ENCODE measurements at places on chromosomes 5 and 9.

DNA sequence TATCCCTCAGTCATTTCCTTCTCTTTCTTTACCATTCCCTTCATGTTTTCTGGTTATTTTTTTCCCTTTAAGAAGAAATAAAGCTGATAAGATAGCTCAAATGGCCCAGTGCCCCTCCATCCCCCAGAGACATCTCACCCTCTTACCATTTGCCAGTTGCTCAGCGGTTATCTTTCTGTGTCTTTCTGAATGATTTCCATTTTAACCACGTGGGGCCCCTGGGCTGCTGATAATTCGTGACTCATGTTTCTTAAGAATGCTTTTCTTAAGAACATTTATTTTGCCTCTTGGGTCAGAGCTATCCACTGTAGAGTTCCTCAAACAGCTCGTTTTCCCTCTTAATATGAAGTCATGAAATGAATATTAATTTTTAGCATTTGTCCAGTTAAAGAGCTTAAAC, 147.8 kb downstream of the MAST4 start:
- no peak for DNase-seq

DNA sequence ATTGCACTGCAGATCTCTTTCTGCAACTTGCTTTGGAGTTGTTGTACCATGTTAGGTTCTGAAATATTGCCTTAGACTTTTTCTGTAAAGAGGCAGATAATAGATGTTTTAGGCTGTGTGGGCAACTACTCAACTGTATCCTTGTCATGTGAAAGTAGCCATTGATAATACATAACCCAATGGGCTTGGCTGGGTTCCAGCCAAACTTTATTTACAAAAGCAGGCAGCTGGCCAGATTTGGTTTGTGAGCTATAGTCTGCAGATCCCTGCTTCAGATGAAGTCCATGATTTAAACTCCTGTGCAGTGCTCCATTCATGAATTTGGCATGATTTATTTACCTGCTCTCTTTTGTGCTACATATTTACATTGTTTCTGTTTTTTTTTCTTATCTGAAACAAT, 300.4 kb downstream of the IRX2 start:
- no peak for DNase-seq

GRCh38 chr5:73709536-73710129, 83.6 kb downstream of the ARHGEF28 start:
- no peak for DNase-seq

DNA sequence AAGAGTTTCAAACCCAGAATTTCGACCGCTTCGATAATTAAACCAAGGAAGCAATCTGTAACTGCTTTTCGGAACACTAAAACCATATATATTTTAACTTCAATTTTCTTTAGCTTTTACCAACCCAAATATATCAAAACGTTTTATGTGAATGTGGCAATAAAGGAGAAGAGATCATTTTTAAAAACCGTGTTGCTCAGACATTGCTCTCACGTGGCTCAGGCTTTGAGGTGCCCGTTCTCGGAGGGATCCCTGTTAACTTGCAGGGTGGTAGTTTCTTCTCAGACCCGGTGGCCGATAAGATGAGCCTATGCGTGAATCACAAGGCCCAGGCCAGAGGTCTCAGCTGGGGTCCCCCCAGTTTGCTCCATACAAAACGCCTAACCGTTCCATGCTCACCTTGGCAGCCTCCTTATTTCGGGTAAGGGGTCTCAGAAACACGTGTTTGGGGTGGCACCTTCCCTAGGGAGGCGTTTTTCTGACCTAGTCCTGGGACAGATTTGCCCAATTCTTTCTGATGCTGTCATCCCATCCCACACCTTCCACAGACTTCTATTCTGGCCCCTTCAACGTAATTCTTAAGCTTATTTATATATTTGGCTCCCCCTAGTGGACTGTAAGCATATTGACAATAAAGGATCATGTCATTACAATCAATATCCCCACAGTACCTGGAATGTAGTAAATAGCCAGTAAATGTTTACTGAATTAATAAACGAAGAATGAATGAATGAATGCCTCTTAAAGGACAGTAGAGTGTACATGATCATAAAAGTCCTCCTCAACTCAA, 48.1 kb downstream of the THBS4 start:
- no peak for DNase-seq

DNA sequence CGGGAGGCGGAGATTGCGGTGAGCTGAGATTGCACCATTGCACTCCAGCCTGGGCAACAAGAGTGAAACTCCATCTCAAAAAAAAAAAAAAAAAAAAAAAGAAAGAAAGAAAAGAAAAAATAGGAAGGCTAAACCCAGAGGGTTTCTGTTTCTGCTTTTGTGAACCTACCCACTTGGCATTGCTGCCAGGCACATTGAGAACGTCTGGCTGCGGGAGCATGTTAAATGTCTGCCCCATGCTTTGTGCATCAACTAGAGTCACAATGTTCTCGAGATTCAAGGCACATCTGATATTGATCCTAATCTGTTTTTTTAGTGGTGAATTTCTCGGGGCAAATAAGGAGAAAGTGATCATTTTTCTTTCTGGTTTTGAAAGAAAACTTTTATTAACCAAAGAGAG, 2.8 kb downstream of the SLC25A25 start:
- no peak for DNase-seq

- no peak for DNase-seq
These were observed 799.1 kb downstream of the TAF11L14 start for GRCh38 chr5:18433336-18433735.

DNA sequence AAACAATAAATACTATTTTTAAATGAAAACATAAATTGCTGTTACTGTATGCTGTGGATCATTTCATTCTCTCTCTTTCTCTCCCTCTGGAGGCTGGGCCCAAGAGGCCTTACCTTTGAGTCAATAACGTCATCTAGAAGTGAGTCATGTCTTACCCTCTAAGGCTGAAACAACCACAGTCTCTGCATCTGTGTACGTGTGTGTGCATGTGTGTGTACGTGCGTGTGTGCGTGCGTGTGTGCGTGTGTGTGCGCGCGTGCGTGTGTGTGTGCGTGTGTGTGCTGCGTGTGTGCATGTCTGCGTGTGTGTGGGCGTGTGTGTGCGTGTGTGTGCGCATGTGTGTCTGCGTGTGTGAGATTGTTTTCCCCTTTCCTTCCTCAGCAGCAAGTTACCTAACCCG, 13.6 kb upstream of the IL17B start:
- no peak for DNase-seq

DNA sequence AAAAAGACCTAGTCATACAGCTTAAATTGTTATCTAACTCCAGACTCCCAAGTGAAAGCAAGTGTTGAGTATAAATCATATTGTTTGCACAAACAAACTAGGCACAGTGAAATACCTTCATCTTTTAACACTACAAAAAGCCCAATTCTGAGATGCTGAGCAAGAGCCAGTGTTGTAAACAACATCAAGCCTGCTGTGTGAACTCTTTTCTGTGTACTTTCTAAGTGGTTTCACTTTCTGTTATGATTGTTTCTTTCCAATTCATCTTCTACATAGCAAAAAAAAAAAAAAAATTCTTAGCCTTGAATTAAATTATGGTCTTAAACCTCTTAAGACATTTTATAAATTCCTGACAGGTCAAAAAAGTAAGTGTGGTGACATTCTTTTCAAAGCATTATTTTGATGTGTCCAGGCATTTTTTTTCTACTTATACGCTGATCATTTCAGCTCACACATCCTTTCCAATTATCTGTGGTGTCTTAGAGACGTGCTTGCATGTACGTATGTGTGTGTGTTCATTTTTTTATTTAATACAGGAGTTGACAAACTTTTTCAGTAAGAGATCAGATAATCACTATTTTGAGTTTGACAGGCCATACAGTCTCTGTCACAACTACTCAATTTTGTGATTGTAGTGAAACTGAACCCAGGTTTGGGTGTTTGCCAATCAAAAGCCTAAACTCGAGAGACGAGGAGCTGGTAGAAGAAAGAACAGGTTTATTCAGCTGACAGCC, 556.1 kb downstream of the CDH9 start:
- no peak for DNase-seq

- DNase-seq: peak; percentile 61
These were observed 14.4 kb downstream of the STK10 start for GRCh38 chr5:172173564-172174153.

DNA sequence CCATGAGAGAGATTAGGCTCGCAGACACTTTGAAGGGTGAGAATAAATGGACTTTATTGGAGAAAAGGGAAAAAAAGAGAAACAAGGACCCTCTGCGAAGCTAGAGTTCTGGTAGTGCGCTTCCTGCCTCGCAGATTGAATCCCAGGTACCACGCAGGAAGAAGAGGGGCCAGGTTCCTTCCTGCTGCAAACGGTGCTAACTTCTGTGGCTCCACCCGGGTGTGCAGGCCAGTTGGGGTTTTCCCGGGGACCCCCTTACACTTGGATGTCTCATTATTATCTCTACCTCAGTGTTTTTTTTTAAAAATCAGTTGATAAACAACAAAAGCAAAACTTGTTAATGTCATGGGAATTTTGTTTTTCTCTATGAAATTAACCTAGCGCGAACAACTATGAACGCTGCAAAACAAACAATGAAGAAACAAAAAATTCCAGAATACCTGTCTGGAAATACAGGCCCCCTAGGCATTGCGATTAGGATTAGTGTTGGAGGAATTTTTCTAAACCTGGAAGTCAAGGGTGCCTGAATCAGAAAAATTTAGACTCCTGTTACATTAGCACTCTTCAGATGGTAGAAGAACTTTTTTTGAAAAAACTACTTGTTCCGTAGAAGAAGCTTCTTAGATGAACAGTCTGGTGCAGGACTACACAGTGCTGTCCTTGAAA, 414.5 kb downstream of the MAN2A1 start:
- no peak for DNase-seq

DNA sequence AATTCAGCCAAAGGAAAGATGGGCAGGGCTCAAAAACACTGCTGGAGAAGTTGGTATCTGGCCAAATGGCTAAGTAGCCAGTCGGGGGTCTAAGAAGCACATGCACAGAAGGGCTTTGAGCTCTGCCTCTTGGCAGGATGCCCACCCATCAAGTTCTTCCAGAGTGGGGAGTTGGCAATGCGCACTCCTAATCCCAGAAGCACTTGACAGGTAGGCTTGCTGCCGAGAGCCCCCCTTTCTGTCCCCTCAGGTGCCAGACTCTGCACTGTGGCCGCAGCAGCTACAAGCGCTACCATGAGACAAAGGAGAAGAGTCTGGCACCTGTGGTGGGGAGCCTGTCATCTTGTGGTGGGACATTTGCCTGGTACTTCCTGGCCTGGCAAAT, 252.9 kb upstream of the SLC24A2 start:
- no peak for DNase-seq

- no peak for DNase-seq
These were observed 282.6 kb downstream of the BRINP1 start for GRCh38 chr9:119086590-119086989.

DNA sequence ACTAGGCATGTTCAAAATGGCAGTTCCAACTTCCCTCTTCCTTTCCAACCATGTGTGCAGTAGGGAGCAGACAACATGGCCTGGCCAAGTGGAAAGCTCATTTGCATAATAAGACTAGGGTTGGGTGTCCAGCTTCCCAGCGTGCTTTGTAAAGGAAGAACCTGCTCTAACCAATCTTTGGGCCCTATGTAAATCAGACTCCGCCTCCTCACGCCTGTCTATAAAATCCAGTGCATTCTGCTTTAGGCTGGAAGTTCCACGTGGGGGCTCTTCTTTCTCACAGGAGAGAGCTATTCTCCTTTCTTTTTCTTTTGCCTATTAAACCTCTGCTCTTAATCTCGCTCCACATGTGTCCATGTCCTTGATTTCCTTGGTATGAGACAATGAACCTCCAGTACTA, 83.4 kb downstream of the GCNT1 start:
- DNase-seq: no peak

DNA sequence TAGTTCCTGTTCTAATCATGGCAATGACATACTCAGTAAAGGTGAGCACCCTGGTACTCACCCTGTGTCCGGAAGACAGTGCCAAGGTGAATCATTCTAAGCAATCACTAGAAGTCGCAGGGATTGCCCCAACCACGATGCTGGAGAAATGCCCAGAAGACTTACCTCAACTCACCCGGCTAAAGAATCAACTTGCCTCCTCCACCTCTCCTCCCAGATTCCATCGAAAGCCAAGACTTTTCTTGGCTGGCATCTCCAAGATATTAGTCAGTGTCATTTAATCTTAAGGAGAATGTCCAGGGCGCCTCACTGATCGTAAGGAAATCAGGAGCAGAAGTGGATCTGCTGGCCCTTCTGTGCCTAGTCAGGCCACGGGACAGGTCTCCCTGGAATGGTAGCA, 204.9 kb downstream of the ERCC6L2 start:
- no peak for DNase-seq

DNA sequence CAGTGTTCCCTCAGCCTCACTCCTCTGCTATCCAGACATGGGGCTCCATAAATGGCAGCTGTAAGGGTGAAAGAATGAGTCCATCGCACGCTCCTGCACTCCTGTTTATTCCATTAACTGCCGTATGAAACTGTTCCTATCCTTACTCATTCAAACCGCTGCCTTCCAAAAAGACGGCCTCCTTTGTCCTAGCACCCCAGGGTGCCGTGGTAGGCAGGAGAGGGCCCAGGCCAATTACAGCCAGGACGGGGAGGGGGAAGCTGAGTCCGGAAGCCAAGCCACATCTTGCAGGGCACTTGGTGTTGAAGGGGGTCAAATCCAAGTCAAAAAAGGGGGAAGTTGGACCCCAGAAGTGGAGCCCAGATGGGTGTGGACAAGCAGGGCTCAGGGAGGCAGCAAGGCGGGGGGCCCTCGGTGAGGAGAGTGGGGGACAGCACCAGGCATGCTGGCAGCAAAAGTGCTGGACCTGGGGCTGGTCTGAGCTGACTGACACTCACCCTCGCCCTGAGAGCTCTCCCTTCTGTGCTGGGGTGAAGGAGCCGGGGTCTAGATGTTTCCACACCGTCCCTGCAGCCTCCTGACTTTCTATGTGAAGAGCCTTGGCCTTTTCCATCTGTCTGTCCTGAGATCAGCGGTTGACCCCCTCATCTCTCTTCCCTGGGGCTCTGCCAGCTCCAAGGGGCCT, 63.3 kb downstream of the COL23A1 start:
- DNase-seq: no peak

DNA sequence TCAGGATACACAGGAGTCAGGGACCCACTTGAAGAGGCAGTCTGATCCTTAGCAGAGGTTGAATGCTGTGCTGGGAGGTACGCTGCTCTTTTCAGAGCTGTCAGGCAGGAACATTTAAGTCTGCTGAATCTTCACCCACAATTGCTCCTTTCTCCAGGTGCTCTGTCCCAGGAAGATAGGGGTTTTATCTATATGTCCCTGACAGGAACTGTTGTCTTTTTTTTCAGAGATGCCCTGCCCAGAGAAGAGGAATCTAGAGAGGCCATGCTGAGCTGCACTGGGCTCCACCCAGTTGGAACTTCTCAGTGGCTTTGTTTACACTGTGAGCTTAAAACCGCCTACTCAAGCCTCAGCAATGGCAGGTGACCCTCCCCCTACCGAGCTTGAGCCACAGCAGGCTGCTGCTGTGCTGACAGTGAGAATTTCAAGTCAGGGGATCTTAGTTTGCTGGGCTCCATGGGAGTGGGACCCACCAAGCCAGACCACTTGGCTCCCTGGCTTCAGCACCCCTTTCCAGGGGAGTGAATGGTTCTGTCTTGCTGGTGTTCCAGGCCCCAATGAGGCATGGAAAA, 169.0 kb downstream of the FBXL17 start:
- no peak for DNase-seq

GRCh38 chr5:155082401-155082800, 68.8 kb downstream of the KIF4B start:
- no peak for DNase-seq
